ENCODE measurements at places on chromosomes 4 and X.
A peak's percentile ranks its signal among the peaks of the same experiment; 100 is the strongest.

DNA sequence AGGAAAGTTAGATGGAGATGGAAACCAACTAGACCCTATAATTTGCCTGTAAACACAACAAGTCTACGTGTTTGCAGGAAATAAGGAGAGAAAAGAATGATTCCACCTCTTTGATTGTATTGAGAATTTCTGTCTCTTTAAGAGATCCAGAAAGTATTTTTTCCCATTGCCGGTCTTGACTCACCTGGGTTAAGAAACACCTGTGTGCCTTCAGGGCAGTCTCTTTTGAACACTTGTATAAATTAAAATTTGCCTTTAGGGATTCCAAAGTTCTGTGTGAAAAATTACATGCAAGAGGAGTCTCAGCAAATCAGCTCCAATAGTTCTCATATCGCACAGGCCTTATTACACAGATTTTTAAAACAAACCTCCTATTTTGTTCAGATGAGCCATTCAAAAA is 46.0 kb upstream of the SMAD1 start:
- no peak for DNase-seq

- no peak for DNase-seq
Observed at GRCh38 chr4:120071192-120071795, 4.6 kb upstream of the MAD2L1 start.

DNA sequence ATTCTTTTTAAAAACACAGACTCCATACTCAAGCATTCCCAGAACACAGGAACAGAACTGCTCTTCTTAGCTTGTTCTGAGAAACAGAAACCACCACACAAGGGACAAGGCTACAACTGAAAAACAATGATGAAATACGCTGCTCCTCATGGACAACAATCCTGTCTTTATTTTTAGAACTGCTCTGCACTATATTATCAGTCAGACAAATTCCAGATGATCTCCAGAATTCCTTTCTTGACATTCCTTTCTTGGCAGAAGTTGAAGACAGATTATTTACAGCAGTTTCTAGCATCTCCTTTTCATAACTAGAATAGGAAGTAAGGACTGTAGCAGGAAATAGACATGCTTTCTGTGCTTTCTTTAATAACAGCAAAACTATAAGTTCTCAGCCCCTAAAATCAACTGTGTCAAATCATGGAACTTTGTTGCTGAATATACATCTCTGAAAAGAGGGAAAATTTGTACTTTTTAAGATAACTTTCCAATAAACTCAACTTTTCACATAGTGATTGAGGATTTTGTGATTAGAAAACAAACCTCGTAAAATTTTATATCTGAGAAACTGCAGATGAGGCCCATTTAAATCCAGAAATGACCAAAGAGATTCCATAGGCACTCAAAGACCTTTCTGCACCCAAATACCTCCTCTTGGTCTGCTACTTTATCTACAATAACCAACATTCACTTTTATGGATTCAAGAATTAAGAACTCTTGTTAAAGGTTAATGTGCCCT is 35.9 kb downstream of the ANTXR2 start:
- DNase-seq: no peak

DNA sequence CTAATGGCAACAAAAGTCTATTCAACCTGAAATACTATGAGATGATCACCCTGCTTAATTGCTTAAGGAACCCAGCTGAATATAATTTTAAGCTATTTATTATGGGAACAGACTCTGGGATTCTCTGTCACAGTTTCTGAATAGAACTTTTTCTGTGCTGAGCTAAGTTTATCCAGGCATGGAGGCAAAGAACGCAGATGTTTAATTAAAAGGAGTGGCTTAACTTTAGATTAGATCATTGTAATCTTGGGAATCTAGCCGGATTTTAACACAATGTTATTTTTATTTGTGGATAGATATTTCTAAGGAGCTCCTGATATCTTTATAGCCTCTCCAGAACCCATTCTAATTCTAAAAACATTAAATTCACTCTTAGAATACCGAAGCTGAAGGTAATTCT is 353.4 kb downstream of the STIM2 start:
- DNase-seq: no peak

- DNase-seq: no peak
Observed at GRCh38 chr4:171954650-171955049, 141.4 kb downstream of the GALNTL6 start.

DNA sequence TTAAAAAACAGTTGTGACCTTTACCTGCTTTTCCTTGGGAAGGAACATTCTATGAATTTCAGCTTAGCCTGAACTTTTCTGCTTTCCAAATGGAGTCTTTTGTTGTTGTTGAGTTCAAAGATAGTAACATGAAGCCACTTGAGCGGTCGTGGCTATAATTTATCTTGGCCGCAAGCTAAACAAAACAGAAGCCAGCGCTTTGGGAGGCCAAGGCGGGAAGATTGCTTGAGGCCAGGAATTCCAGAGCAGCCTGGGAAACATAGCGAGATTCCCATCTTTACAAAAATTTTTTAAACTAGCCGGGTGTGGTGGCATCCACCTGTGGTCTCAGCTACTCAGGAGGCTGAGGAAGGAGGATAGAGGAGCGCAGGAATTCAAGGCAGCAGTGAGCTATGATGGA is 29.9 kb downstream of the TKTL1 start:
- no peak for DNase-seq

GRCh38 chr4:75527482-75527881 is 13.2 kb downstream of the THAP6 start:
- no peak for DNase-seq

GRCh38 chr4:15535599-15535998 is 65.9 kb downstream of the CC2D2A start:
- no peak for DNase-seq

DNA sequence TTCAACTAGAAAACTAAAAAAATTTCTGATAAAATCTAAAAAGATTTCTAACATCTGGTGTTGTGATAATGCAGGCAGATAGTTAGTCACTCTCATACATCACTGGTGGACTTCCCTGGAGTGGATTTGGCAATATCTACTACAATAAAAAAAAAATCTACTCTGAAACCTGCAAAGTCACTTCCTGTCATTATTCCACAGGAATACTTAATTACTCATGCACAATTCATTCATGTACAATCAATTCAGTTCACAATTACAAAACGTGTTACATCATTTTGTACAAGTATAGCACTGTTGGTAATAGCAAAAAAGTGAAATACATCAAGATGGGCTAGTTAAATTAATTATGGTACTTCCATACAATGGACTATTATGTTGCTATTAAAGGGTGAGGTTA is 16.5 kb upstream of the RHOH start:
- DNase-seq: no peak

DNA sequence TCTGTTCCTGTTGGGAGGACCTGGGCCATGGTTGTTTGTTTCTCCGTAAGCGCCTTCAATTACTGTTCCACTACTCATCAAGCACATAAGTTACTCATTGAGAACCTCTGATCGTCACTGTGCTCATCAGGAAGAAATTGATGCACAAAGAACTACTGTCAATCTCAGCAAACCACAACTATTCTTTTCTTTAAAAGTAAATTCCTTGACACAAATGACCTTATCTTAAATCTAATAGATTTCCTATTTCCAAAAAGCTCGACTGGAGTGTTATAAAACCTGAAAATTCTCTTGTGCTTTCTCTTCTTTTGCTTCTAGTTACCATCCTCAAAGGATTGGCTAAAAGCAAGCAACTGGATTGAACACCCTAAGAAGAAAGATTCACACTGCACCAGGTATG is at the start of gene MUC7:
MUC7 (plus strand) TSS at position 301 of the 400 bp plus-strand sequence. CDS start 1,825 bp downstream, outside the sequence.
- DNase-seq: no peak

GRCh38 chr4:86938771-86939520 is 4.1 kb downstream of the AFF1 start:
- DNase-seq: no peak

- peak; percentile 2 for DNase-seq
Observed at GRCh38 chrX:123961268-123962005, at the start of gene STAG2. Gene STAG2, plus strand, starts transcription at chrX:123961706. Its CDS starts 60,922 bp downstream, at chrX:124022628.

DNA sequence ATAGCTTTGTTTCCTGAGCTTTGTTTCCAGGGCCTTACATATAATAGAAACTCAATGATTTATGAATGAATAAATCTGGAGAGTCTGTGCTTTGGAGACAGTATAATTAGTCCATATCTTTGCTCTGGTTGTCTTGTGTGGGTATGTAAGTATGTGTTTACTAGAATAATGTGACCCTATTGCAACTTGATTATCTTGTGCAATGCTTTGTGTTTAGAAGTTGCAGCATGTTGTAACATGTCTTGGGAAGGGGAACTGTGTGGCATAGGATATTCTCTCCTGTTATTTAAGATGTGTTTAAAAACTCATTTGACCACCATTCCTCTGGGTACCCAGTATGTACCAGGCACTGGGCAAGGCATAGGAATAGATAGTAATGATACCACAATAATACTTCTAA is 6.1 kb downstream of the SPATA18 start:
- DNase-seq: no peak

DNA sequence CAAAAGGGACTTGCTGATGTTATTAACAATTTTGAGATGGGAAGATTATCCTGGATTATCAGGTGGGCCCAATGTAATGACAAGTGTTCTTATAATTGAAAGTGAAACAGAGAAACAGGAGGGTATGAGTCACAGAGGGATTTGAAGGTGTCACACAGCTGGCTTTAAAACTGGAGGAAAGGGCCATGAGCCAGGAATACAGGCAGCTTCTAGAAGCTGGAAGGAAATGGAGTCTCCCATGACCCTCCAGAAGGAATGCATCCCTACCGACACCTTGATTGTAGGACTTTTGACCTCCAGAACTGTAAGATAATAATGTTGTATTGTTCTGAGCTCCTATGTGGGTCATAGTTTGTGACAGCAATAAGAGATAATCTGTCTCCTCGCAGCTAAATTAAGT is 98.0 kb upstream of the STIM2 start:
- DNase-seq: no peak

GRCh38 chr4:26288355-26288909 is 32.4 kb upstream of the RBPJ start:
- DNase-seq: no peak

DNA sequence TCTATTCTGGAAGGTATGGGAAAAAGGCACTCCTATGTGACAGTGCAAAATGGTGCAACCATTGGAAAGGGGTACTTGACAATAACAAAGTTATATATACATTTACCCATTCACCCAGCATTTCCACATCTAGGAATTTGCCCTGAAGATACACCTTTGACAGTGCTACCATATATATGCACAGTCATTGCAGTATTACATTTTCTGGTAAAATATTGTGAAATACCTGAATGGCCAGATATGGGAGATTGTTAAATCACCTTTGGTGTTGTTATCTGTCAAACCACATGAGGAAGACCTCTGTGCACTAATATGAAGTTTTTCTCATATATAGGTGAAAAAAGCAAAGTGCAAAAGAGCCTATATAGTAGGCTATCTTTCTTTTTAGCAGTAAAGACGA is 53.5 kb downstream of the SMAD1 start:
- DNase-seq: no peak

- DNase-seq: no peak
Observed at GRCh38 chr4:185677637-185678314, 134.2 kb downstream of the SORBS2 start.

DNA sequence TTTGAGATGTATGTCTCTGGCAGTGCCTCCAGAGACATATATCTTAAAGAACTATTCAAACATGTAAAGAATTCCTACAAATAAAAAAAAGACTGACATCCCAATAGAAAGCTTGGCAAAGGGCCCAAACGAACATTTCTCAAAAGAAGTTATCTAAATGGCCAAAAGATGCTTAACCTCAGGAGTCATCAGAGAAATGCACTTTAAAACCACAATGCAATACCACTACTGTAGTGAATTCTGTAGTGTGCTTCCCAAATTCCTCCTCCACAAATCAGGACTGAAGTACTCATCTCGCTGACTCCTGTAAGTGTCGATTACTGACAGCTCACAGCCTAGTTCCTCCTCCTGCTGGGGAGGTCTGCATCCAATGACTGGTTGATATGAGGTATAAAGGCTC is 129.0 kb upstream of the MAMLD1 start:
- no peak for DNase-seq

- DNase-seq: no peak
Observed at GRCh38 chr4:82560853-82561785, 669 bp downstream of the TMEM150C start.

DNA sequence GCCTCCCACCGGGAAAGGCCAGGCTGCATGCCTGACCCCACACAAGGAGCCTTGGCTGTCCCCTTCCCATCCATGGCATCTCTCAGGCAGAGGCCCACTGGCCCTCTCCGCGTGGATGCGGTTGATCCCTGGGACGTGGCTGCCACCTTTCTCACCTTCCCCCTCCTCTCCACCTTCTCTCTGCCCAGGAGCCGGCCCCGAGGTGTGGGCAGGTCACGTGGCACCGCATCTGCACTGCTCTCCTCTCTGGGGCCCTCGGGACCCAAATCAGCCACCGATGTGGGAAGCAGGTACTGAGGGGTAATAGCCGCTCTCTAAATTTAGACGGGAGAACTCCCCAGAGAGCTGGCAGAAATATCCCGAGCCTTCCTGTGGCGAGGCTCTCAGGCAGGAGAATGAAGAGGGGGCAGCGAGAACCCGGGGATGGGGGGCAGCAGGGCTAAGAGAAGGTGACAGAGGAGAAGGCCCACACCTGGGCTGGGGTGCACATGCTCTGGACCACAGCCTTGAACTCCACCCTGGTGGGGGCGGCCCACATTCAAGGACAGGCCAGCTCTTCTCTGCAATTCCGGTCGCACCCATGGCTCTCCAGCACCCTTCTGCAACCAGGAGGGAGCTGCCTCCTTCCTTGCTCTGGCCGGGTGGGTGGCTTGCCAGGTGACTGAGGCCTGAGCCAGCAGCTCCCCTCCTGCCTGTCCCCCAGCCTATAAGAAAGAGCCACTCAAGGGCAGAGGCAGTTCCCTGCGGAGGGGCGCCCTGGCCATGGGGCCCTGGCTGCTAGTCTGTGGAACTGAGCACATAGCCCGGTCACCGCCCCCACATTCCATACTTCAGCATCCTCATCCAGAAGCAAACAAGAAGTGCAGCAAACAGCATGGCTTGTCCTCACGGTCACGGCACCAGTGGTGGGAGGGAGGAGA is 9.6 kb upstream of the DUSP9 start:
- DNase-seq: no peak

- DNase-seq: no peak
Observed at GRCh38 chr4:189771696-189772361, 168.8 kb upstream of the FRG1 start.

GRCh38 chrX:140744085-140744484 is 34.5 kb downstream of the LINC00632 start:
- DNase-seq: no peak

DNA sequence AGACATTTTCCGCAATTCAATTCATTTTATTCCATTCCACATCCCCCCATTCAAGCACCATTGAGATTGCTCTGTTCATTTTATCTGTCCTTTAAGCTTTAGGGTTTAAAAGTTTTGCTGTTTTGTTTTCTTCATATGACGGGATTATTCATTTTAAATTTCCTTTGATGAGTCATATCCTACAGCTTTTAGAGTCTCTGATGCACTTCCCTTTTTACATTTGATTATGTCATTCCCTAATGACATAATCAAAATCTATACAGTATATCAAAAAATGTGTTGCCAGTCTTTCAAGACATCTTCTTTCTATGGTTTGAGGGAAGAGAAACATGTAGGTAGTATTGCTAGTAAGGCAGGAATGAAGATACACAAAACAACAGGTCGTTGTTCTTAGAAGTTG is 456.3 kb downstream of the PDGFC start:
- DNase-seq: no peak
